ENCODE measurements at places on chromosomes 7 and 10.
A peak's percentile ranks its signal among the peaks of the same experiment; 100 is the strongest.

GRCh38 chr7:5636914-5637313 lies 144.5 kb downstream of the RNF216 start:
- peak; percentile 50 for DNase-seq

DNA sequence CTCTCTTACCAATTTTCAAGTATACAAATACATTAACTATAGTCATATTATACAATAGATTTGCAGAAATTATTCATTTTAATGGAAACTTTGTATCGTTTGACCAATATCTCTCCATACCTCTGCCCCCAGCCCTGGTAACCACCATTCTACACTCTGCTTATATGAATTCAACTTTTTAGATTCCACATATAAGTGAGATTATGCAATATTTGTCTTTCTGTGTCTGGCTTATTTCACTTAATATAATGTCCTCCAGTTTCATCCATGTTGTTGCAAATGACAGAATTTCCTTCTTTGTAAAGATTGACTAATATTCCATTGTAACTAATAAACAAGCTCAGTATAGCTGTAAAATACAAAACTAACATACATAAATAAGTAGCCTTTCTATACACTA lies 55.4 kb downstream of the A1CF start:
- no peak for DNase-seq

DNA sequence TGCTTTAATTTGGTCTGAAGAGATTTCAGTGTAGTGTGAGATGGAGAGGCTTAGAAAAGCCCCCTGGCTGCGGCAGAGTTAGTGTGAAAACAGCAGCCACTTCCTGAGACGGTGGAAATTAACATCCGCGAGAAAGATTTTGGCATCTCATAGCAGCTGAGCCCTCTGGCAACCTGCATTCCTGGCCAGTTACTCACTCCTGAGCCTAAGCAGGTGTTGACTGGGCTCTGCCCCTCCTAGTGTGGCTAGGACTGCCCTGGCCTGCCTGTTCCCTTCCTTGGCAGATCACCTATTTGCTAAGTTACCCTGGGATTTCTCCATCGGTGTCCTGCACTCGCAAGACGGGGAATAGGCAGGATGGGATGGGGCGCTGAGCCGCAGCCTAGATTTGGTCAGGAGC lies 57.6 kb upstream of the LMTK2 start:
- no peak for DNase-seq

DNA sequence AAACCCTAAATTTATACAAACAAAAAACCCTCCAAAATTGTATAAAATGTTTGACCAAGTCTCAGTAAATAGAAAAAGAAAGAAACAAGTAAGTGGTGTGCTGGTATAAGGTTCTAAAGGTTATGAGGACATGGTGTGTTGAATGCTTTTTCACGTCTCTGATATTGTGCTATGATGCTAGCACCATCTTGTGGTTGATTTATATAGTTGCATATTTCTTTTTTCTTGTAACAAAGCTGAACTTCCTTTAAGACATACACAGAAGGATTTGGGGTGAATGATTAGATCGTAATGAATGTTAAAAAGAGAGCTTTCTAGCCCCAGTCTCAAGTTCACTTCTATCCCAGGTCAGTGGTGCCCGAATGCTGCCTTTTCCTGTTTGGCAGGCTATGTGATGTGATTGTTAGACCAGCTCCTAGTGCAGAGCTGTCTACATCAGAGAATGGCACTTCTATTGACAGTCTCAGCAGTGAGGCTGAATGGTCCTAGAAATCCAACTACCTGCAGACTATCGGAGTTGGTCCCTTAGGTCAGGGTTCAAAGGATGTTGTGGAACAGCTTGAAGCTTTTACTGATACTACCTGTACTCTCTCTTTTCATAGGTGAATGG lies 25.0 kb downstream of the VTI1A start:
- peak; percentile 60 for DNase-seq

DNA sequence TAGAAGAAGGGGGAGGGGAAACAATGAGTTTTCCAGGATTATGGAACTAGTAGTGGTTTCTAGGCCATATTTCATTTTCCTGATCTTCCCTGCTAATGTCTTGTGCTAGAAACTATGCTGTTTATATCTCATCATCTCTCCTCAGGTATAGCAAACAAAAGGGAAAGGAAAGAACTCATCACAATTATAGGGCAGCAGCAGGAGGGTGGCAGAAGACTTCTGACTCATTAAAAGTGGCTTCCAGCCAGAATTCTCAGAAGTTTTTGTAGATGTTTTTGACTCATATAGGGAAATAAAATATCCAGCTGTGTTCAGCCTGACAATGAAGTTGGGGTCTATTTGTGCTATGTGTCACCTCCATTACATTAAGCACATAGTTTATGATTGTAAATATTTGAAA lies 6.5 kb downstream of the AHR start:
- peak; percentile 51 for DNase-seq

DNA sequence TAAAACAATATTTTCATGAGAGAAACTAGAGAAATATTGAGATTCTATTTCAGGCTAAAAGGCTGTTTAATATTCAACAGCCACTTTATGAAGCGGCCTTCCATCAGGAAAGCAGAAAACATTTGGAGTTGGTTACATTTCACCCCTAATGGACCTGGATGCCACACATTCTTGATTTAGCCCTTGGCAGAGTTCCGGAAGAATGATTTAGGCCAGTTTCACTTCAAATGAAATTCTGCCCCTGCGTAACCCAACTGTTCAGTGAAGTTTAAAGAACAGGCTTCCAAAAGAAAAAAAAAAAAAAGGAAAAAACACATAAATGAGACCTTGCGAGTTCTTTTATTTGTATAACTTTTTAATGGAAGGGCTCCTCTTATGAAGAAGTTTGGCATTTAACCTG lies 239.2 kb upstream of the AKR1E2 start:
- no peak for DNase-seq

GRCh38 chr10:61486738-61487396 lies 33.7 kb upstream of the TMEM26 start:
- DNase-seq: peak; percentile 17

DNA sequence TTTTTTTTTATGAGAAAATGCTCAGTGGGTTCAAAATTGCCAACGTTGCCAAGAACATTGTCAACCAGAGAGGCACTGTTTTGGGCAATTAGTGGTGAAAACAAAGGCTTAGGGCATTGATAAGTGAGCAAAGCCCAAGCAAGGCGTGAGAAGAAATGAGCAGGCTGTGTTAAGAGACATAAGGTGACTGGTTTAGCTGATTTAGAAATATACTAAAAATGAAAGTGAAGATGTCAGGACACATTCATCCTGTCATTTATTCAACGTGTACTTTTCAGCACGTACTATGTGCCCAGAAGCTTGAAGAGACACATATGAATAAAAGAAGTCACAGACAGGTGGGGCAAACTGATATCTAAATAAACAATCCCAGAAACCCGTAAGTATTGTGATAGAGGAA lies 31.8 kb downstream of the AOAH start:
- DNase-seq: no peak

DNA sequence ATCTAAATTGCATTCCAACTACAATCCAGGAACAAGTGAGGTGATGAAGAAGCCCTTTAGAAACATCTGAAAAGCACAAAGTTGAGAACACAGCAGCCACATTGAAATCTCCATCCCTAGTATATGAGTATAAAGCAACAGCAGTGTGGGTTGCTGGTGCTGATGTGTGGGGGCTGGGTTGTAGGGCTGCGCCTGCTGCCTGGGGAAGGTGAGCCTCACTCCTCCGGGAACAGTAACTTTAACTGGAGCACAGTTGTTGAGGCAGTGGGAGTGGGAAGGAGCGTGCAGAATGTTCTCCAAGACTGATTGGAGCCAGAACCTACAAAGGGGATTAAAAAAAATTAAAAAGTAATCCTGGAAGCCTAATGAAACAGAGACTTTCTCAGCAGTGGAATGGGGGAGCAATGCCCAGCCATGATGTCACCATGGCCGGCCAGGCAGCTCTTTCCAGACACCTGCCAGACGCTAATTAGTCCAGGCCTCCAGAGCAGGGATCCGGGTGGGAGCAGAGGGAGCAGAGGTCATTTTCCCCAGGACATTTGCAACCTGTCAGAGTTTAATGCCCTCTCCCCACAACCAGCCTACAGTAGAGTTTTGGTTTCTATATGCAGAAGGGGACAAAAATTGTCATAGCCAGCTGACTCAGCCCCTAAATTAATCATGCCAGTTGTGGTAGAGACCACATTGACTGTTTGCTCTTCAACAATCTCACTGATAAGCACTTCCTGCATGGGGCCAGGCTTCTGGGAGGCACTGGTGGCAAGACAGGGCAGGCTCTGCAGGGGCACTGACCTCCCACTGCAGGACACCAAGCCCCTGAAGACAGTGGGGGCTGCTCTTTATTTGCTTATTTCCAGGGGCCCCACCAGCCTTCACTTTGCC lies 133.0 kb upstream of the ZNF32 start:
- no peak for DNase-seq

- peak; percentile 63 for DNase-seq
Measured at GRCh38 chr7:75762350-75762917, 9.6 kb downstream of the CCL26 start.

- no peak for DNase-seq
Measured at GRCh38 chr7:121304102-121304658, 24.6 kb upstream of the WNT16 start.

- DNase-seq: no peak
Measured at GRCh38 chr10:114869520-114869892, 47.9 kb downstream of the FHIP2A start.

DNA sequence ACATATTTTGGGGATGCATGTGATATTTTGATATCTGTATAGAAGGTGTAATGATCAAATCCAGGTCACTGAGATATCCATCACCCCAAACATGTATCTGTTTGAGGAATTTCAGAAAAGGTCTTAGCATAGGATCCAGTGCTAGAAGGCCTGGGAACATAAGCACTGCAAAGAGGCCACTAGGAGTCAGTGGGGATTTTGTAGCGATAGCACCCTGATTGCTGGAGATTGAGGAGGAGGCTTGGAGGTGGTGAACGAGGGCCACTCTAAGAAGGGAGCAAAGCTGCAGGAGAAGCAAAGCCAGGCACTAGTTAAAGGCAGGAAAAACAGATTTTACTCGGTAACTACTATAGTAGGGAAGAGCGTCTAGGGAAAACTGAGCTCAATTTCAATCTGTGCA lies 324.0 kb downstream of the LHFPL3 start:
- no peak for DNase-seq

DNA sequence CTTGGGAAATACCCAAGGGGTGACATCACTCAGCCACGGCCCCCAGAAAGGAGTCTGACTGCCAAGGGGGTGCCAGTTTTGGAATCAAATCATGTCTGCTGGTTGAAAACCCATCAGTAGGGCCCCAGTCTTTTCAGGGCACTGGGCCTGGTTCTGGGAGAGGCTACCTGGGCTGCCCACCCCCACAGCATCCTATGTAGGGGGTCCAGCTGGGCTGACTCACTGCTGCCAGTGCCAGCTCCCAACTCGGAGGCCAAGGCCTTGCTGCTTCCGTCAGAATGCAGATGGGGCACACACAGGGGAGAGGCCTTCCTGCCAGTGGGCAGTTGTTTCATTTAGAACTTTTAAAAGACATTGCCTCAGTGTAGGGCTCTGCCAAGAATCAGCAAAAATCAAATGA lies 39.5 kb upstream of the DMBT1 start:
- no peak for DNase-seq

DNA sequence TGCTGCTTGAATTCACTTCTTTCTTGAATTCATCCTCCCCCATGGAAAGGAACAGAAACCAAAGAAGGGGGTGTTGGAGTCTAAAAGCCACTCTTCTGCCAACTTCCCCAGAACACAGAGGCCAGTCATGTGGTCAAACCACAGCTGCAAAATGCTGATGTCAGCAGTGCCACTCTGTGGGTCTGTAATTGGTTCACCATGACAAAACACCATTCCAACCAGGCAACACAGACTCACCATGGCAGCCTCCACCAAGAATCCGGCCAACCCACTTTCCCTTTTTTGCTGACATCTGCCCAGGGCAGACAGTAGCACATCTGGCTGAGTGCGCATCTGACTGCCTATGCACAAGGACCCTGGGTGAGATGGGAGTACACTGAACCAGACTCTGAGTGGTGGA lies 16.8 kb downstream of the OSBPL3 start:
- peak; percentile 87 for DNase-seq

GRCh38 chr7:138387755-138388475 lies 72.1 kb upstream of the TRIM24 start:
- no peak for DNase-seq

- no peak for DNase-seq
Measured at GRCh38 chr7:97018791-97019531, 5.7 kb downstream of the DLX5 start.

GRCh38 chr10:65396997-65397396 lies 1528.8 kb upstream of the LRRTM3 start:
- no peak for DNase-seq

DNA sequence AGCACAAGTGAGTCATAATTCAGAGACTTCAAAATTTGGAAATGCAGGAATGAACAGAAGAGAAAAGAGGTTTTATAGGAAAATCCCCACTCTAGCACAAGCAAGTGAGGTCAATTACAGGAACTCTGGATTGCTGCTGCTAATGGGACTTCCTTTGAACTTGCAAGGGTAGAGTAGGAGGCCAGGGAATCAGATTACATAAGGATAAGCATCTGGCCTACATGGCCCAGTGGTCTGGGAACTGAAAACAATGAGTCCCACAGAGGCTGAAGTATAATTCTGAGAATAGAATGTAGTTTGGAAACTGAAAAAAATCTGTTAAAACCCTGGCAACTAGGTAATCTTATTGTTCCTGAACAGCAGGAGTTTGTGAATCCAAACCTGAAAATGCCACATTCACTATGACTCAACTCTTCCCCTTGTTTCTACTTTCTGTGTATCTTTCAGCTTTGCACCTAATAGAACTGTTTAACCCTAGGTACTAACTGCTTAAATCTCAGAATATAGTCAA lies 66.5 kb downstream of the CTNNA3 start:
- DNase-seq: no peak

DNA sequence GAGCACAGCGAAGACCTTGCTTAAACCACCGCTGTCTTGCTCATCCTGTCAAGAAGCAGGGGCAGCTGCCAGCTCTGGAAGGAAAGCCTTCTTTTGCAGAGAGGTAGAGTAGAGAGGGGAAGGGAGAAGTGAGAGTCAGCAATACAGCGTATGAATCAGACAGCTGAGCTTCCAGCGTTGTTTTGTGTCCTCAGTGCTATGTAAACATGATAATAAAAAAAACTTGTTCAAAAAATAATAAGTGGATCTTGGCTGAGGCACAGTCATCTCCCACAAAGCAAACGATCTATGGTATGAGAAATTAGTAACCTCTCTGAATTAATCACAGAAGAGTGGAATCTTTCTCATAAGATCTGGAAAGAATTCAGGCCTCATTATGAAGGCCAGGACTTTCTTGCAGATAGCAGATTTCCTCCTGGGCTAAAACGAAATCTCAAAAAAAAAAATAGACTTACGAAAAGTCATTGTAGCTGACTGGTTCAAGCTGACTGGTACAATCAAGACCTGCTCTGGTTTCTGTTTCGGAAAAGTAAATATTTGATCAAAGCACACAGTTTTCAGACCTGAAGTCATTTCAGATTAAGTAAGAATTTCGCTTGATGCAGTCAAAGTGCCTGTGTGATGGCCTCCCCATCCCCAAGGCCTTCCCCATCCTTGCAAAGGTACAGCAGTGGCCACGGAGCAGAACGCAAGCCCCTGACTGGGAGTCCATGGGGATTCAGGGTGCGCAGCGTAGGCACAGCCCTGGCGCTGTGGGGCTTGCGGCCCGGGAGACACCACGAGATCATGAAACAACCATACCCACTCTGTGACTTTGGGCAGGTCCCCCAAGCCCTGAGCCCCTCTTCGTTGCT lies 29.4 kb downstream of the CHST15 start:
- no peak for DNase-seq

GRCh38 chr7:32022966-32023365 lies 47.2 kb downstream of the PDE1C start:
- DNase-seq: no peak

Measured in KBM-7 (cell line).